Stimulated activated naive B cell treated with anti-CD40 and anti-IgM and Interleukin-4, amounts not matched to agents 10 μg/mL and 1 μg/mL and 100 μg/mL, for 72 hours (primary cell): ENCODE measurements at places on chromosomes 11 and 22.

DNA sequence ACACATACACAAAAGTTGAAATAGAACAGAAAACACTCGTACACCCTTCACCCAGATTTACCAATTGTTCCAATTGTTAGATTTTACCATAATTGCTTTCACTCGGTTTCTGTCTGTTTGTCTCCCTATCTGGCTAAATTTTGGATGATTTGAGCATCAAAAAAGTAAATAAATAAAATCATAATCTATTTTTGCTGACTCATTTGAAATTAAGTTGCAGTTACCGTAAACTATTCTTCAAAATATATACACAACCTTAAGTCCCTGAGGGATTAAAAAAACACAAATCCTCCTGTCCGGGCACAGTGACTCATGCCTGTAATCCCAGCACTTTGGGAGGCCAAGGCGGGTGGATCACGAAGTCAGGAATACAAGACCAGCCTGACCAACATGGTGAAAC, 81.3 kb upstream of the SYT9 start:
- DNase-seq, result no peak

- no peak for DNase-seq
Measured at GRCh38 chr11:28835317-28835716, 727.1 kb downstream of the METTL15 start.

DNA sequence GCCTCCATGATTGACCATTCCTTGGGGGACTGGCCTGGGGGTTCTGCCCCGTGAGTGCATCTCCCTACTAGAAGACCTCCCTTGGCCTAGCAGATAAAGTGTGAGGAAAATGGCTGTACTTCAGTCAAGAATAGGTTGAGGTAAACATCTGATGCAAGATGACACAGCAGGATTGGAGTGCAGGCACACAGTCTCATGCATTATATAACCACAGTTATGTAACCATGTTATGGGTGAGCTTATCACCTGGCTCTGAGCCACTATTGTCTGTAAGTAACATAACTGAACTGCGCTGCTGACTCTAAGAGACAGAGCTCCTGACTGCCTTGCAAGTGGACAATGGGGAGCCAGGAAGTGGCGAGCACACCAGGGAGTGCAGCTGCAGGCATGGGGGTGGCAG, 378.7 kb upstream of the ANO5 start:
- no peak for DNase-seq

DNA sequence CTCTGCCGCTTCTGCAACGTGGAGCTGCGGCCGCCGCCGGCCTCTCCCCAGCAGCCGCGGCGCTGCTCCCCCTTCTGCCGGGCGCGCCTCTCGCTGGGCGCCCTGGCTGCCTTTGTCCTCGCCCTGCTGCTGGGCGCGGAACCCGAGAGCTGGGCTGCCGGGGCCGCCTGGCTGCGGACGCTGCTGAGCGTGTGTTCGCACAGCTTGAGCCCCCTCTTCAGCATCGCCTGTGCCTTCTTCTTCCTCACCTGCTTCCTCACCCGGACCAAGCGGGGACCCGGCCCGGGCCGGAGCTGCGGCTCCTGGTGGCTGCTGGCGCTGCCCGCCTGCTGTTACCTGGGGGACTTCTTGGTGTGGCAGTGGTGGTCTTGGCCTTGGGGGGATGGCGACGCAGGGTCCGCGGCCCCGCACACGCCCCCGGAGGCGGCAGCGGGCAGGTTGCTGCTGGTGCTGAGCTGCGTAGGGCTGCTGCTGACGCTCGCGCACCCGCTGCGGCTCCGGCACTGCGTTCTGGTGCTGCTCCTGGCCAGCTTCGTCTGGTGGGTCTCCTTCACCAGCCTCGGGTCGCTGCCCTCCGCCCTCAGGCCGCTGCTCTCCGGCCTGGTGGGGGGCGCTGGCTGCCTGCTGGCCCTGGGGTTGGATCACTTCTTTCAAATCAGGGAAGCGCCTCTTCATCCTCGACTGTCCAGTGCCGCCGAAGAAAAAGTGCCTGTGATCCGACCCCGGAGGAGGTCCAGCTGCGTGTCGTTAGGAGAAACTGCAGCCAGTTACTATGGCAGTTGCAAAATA, 816 bp downstream of the PDE3B start:
- DNase-seq, result no peak

DNA sequence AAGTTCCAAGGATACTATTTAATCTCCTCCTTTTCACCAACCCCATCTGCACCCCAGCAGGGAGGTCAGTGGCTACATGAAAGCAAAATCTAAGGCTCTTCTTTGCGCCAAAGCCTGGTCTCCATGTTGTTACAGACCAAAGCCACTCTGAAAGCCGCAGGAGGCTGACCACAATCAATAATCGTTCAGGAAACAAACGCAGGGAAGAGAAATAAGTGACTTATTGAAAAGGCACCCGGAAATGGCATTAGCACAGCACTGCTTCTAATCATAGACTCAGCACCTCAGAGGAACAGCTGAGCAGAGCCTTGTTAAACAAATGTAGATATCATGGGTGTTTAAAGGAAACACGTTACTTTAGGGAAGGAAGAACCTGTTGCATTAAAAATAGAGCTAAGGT, 183.9 kb downstream of the KIRREL3 start:
- DNase-seq, result no peak

GRCh38 chr11:65646288-65646957, 8.5 kb downstream of the SIPA1 start:
- DNase-seq, result no peak

GRCh38 chr11:69490516-69490915, 9.1 kb downstream of the LINC01488 start:
- DNase-seq, result no peak

- DNase-seq, result no peak
Measured at GRCh38 chr11:64569300-64569970, 21.6 kb upstream of the SLC22A12 start.

GRCh38 chr11:33064866-33065265, 25.5 kb downstream of the TCP11L1 start:
- no peak for DNase-seq

GRCh38 chr22:49235463-49236300, 592.0 kb downstream of the BRD1 start:
- no peak for DNase-seq

DNA sequence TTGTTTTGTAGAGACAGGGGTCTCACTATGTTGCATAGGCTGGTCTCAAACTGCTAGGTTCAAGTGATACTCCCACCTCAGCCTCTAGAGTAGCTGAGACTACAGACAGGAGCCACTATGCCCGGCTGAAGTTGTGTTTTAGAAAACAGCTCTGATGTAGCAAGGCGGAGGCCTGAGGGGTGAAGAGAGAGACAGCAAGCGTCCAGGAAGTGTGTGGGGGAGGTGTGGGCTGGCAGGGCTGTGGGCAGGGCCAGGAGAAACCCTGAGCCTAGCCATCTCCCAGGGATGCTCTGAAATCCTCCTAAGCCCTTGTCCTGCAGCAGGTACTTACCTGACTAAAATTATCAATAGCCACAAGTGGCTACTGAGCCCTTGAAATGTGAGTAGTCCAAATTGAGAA, 16.1 kb upstream of the RPS3 start:
- DNase-seq, result no peak

- DNase-seq, result peak; percentile 50
Measured at GRCh38 chr11:117426297-117426685, 98.6 kb downstream of the CEP164 start.

- no peak for DNase-seq
Measured at GRCh38 chr22:46046299-46046685, 69.3 kb upstream of the WNT7B start.

DNA sequence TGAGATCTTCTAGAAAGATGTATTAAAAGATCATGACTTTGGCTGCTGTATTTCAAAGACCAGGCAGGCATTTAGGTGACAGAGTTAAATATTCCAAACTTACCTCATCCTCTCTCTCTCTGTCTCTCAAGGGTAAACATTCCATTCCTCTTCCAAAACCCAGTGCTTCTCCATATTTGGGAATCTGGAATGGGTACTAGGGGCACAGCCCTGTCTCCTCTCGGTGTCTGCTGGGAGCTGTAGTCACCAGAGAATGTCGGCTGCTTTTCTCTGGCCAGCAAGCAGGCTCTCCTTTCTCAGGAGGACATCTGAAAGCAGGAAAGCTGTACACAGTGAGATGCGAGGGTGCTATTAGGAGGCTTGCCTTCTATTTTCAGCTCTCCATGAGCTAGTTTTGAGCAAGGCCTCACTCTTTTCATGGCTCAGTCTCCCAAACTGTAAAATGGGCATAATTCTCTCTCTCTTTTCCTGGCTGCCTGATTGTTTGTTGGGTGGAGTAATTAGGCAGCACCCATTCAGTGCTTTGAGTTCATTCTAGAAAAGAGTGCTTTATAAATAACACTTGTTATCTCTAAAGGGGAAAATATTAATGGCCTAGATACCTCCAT, 9.3 kb upstream of the PEX26 start:
- no peak for DNase-seq

DNA sequence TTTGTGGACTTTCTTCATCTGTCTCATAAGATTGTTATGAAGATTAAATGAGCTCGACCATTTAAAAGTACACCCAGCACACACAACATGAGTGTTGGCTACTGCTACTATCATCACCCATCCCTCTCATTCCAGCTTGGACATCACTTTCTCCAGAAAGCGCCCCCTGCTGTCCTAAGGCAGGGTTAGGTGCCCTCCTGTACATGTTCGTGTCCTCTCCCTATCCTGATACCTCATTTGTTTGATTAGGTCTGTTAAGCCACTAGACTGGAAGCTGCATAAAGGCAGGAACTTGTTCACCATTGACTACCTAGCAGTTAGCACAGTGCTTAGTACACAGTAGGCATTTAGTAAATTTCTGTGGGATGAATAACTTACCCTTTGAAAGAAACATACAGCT, 85.5 kb downstream of the ENTHD1 start:
- no peak for DNase-seq

DNA sequence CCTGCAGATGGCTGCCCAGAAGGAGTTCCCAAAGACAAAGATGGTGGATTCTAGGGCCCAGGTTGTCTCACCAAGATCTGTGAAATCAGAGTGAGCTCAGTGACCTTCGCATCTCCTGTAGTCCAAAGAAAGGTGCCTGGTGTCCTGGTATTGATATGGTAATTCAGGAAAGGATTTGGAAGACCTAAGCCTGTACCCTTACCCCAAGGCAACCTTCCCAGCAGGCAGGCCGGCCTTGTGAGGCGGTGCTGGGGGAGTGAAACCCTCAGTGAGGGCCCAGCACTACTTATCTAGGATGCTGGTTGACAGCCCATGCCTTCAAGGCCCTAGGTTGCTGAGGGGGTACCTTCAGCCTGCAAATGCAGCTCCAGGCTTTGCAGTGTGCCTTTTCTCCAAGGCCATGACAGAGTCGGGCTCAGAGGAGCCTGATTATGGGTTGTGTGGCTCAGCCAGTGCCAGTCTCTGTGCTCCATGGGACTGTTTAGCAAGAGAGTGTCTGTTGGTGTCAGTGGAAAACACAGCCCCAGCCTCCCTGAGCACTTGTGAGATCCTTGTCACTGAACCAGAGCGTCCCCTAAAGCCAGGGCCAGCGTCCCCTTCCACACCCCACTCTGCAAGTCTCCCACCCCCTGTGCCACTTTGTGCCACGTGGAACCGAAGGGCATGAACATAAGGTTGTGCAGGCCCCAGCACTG, 72.8 kb upstream of the MYOD1 start:
- no peak for DNase-seq
